Muscle of leg (tissue), 16 donors: ENCODE measurements at places on chromosomes 2 and 18. TPM values are rescaled to one million over a fixed set of nuclear protein-coding genes. Genes with fewer than 3 reads are reported as not detected.
A peak's percentile ranks its signal among the peaks of the same experiment; 100 is the strongest.

The CD207 gene
- total RNA-seq = 0.13 TPM

The PRKAG3 gene
- 19.3 TPM for total RNA-seq

GRCh38 chr2:231646476-231646875, 53.8 kb downstream of the TEX44 start:
- DNase-seq = peak; percentile 62

GRCh38 chr2:18047213-18047611, 168.7 kb downstream of the KCNS3 start:
- DNase-seq = peak; percentile 83

DNA sequence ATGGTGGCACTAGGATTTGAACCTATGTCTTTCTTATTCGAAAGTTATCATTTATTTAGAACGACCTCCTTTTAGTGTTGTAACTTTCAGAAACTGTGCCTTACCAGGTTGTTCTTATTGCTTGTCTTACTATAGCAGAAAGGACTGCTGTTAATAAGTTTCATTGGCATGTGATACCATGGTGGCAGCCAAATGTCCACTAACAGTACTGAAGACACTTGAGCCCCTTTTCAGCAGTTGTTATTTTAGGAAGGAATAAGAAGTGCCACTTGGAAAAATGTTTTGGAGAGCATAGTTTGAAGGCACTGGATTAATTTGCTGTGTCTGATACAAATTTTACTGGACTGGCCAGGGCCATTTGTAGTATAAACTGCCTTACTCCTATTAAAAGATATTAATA, 37.7 kb downstream of the CEP192 start:
- no peak for DNase-seq

DNA sequence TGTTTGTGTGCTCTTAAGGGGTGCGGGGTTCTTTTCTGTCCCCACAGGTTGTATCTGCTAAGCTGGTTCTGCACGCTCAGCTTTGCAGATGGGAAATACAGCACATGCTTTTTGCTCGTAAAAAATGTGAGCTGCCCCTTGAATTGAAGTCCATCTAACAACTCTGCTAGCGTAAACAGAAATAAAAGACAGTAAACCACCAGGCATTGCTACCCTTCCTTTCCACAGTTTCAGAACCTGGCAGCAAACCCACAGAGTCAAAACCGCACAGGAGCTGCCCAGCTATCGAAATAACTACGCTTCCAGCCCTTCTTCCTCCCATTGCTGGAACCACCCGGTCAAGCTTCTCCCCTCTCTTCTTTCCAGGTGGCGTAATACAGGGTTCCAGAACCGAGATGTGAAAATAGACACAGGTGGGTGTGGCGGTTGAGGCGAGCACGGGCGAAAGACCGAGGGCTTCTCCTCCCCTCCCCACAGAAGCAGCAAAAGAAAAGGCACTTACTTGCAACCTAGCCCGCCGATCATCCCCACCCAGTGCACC, 479 bp downstream of the SCN9A start:
- peak; percentile 44 for DNase-seq

The IL1R1 gene
- total RNA-seq = 7.5 TPM

The BCL11A gene
- 1.1 TPM for total RNA-seq

The CLEC4F gene
- 0.09 TPM for total RNA-seq

GRCh38 chr2:155391613-155392130, 693.2 kb downstream of the KCNJ3 start:
- DNase-seq = no peak

The RASGRP3 gene
- 38.3 TPM for total RNA-seq

The MSTN gene
- 26.2 TPM for total RNA-seq

The SCN1A gene
- total RNA-seq = 0.04 TPM

DNA sequence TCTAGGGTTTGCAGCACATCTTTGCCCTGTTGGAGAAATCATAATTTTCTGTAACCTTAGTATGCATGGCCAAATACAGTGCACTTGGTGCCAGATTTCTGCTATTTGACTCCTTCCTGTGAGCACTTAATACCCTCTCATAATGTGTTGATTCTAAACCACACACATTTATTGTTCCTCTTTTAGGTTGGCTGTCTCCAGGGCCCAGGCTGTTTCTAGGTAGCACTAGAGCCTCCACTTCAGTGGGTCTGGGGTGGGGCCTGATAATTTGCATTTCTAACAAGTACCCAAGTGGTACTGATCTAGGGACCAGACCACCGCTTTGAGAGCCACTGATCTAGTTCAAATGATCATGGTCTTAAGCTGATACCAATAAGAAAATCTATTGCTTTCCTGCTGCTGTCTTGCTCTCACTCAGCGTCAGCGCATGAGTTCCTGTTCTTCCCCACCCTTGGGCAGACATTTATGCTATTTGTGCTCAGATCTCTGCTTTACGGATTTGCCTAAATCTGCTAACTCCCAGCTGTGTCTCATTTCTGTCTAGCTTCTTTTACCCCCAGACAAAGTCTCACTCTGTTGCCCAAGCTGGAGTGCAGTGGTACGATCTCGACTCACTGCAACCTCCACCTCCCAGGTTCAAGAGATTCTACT, 7.4 kb downstream of the PTRHD1 start:
- DNase-seq = peak; percentile 43

The CCDC148 gene
- total RNA-seq = 1.2 TPM

- DNase-seq = no peak
Measured at GRCh38 chr2:49753344-49753985, 599.1 kb upstream of the FSHR start.

- peak; percentile 16 for DNase-seq
Measured at GRCh38 chr2:232927032-232927792, 57.1 kb downstream of the SNORC start.

DNA sequence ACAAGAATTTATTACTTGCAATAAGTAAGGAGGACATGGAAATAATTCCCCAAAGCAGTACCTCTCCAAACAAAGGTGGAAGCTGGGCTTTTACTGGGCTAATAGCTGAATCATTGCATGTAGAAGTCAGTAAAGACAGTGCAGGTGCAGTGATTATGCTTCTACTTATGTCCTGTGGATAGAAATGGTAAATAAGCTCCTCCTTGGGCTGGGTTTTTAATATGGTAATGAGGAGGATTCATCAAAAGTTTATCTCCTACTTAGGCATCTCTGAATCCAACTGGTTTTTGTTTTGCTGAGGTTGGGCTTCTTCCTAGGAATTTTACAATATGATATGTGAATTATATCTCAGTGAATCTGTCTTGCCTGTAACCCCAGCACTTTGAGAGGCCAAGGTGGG, 297.4 kb upstream of the MC4R start:
- no peak for DNase-seq

DNA sequence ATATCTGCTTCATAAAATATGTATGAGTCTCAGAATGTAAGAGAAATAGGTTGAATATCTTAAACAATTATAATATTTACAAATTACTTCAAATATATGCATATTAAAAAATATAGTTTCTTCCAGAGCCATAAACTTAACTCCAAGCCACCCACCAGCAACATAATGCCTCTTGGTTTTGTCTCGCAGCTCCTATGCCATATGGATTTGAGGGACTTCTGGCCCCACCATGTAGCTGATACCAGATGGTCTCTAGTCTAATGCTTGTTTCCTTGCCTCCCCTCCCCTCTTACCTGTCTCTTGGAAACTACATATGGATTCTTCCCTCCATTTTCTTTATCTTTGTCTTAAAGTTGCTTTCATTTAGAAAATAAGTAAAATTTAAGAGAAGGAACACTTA, 114.3 kb downstream of the GCA start:
- DNase-seq = no peak

DNA sequence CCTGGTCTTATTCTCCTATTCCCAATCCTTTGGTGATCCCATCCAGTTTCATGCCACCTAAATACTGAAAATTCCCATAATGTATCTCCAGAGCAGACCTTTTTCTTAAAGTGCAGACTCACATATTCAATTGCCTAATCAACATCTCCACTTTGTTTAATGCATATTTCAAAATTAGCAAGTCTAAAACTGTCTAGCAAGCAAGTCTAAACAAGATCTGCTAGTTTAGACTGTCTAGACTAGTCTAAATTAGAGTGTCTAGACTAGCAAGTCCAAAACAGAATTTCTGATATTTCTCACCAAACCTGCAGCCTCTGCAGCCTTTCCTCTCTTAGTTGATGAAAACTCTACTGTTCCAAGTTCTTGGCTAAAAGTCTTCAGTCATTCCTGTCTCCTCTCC, 44.6 kb downstream of the THUMPD2 start:
- no peak for DNase-seq

DNA sequence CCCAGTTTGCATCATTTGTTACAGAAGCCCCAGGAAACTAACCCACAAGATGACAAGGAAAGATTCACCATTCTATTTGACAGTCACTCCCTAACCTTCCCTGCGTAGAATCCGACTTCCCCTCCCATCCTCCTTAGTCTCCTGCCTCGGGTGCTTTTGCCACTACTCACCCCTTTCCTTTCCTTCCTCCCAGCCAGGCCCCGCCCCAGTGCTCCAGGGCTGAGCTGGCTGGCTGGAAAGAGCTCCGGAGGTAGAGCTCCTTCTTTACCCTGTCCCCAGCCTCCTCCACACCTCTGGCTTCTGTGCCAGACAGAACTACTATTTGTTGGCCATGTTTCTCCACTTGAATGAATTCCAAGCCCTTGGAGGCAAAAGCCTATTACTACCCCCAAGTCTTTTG, 317.6 kb upstream of the NCKAP5 start:
- DNase-seq = no peak

DNA sequence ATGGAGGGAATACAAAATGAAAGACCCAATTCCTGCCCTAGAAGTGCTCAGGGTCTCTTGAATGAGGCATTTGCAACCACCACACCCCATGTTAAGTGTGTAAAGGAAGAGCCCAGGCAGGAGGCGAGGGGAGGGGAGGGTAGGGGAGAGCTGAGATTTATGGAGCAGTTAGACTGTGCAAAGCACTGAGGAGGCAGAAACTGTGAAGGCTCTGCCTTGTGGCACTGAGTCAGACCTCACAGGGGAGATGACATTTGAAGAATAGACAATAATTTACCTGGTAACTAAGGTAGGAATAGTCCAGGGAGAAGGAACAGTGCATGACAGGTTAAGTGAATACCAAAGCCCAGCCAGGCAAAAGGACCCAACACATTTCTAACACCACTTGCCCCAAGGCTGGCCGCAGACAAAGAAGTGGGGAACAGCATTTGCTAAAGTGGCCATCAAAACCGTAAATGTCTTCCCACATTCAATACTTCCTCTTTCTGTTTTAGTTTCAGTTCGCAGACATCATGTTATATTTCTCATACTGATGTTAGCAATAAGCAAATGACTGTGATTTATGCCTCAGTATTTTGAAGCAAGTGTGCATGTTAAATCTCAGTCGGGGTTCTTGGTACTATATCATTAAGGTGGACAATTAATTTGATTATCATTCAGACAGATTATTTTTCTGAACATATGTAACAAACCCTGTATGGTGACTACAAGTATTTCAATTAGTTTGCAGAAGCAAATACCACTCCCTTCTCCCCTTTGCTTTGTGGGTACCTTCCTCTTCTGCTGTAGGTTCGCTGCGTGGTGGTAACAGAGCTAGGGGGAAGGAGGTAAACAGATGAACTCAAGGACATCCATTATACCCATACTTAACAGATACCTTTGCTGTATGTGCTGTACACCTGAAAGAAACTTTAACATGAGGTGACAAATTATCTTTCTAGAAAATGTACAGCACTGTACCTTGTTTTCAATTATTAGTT, 27.5 kb downstream of the CDH20 start:
- DNase-seq = peak; percentile 14

DNA sequence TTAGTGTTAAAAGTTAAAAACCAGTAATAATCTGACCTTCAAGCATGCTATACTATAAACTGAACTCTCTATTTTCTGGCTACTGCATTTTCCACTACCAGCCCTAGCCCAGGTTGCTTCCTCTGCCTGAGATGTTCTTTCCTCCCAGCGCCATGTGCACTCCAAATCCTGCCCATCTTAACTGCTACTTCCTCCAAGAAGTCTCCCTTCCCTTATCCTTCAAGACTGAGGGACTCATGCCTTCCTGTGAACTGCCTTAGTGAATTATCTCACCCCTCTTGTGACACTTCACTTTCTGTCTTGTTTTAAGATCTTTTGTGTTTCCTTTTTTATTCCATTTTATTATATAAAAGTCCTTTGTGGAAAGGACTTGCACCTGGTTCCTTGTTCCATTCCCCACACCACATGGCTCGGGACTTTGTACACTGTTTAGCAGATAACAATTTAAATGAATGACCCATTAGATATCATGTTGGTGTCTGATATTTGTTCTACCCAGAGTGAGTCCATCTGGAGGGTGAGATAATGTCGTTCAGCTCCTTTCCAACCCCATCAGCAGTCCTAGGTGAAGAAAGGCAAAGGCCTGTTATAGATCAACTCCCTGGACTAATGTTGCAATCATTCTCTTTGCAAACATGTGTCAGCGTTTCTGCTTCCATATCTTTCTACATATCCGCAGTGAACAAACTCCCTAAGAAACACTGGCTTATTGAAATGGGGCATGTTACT, 20.9 kb upstream of the AGFG1 start:
- DNase-seq = peak; percentile 11

The KIAA2012 gene
- 0.31 TPM for total RNA-seq

GRCh38 chr2:191638802-191639172, 39.1 kb upstream of the NABP1 start:
- DNase-seq = no peak

DNA sequence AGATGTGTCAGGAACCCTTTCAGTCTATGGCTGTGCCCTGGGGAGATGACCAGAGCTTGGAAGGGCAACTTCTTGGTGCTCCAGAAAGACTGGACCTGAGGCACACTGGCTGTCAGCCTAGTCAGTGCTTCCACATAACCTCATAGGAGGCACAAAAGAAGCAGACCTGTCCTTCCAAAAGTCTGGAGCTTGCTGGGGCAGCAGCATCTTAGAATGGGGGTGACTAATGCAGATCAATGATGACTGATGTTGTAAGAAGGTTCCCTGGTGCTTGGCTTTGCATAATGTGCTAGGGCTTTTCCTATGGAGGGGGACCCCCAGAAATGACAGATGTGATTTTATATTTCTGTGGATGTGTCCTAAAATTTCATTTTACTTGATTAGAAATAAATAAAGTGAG, 255.7 kb upstream of the THUMPD2 start:
- DNase-seq = no peak

- DNase-seq = peak; percentile 35
Measured at GRCh38 chr2:37456479-37456878, 112.0 kb downstream of the QPCT start.

The ICOS gene
- not detected for total RNA-seq

The TFCP2L1 gene
- total RNA-seq = under 0.01 TPM

DNA sequence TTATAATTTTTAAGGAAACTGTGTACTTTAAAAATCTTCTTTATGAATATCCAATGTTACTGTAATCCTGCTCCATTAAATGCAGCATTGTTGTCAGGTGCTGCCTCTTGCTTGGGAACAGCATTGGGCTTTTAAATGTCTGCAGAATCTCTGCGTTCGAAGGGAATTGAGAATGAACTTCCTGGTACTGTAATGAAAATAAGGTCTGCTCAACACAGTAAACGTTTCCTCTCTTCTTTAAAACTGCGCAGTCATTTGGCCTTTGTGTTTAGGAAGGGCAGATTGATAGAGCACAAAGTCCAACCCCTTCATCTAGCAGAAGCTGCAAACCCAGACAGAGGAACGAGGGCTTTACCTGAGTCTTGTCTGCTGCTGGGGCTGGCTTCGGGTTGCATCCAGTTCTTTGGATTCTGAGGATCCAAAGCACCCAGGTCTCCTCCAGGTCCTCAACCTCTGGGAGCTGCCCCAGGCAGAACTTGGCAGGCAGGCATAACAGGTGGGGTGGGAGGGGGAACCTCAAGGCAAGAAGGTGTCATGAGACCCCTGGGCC, 104.5 kb downstream of the UGGT1 start:
- DNase-seq = peak; percentile 18

The CCDC121 gene
- total RNA-seq = 6.1 TPM
